Activated T-helper 1 cell treated with Interleukin-2 at 50 U/mL for 16 hours (primary cell): ENCODE measurements at places on chromosomes 2 and 18.

GRCh38 chr2:97743913-97744312 is 30.5 kb downstream of the ZAP70 start:
- DNase-seq, result no peak

DNA sequence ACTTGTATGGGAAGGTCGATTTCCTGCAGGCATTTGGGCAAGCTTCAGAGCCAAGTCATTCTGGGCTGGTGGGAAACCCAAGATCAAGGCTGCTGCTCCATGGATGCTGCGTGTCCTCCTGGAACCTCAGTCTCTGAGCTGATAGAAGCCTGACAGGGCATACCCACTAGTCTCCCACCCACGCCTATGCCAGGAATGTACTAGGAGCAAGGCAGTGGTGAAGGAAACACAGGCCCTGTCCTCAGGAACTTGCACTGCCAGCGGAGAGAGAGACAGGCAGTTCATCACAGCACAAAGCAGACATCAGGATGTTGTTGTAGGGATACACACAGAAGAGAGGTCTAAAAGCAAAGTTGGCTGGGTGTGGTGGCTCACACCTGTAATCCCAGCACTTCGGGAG is 84.2 kb downstream of the PLB1 start:
- DNase-seq, result no peak

DNA sequence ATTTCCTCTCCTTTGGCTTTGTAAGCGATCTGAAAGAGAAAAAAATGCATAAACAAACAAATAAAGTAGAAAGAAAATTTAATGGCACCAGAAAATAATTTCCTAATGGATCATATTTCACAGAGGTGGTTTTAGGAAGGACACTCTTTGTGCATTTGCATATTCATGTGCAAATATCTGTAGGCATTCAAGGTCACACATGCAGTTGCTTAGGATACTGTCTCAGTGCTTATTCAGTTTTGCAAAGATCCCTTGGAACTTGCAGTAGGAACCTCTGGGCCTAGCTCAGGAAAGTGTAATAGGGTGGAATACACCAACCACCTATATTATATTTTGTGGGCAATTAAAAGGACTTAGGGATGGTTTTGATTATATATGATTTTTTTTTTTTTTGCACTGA is 54.3 kb downstream of the NEB start:
- DNase-seq, result no peak

DNA sequence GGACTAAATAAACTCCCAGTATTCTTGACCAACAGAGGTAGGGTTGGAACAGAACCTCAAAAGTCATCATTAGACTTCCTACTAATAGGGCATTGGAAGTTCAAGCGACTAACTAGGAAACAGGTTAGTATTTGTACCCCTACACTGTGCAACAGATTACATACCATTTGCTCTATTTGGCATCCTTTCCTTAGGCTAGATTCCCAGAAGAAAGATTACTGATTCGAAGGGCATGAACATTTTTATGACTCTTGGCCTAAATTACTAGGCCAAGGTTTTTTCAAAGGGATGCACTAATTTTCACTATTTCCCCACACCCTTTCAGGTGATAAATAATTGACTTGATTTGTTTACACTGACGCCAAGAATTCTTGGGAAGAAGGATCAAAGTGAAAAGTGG is 104.8 kb upstream of the CYP1B1 start:
- DNase-seq, result no peak

- DNase-seq, result no peak
Observed at GRCh38 chr18:69216321-69216720, 184.4 kb upstream of the DOK6 start.

- DNase-seq, result no peak
Observed at GRCh38 chr2:98028101-98028561, 32.4 kb upstream of the TMEM131 start.

GRCh38 chr2:20504174-20504573 is 57.3 kb downstream of the RHOB start:
- DNase-seq, result no peak

- no peak for DNase-seq
Observed at GRCh38 chr2:168790226-168790902, 12.1 kb upstream of the NOSTRIN start.

DNA sequence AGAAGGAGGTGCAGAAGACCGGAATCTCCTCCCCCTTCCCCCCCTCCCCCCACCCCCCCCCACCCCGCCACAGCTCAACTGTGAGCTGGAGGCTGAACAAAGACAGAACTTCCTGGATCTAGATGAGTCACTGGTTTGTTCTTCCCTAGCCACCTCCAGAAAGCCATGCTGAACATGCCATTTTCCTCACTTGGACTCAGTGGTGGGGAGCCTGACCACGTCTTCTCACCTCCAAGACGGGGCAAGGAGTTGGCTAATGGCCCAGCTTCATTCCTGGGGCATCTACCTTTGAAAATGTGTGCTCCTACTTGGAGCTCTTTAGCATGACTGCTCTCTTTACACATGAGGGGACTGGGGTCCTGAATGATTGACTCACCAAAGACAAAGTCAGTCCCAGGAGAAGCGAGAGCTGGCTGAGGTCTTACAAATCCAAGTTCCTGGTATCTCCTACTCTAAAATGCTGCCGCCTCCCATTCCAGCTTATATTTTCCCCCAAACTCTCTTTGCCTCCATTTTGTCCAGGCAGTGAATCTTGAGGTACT is 22.6 kb upstream of the FZD5 start:
- DNase-seq, result no peak

DNA sequence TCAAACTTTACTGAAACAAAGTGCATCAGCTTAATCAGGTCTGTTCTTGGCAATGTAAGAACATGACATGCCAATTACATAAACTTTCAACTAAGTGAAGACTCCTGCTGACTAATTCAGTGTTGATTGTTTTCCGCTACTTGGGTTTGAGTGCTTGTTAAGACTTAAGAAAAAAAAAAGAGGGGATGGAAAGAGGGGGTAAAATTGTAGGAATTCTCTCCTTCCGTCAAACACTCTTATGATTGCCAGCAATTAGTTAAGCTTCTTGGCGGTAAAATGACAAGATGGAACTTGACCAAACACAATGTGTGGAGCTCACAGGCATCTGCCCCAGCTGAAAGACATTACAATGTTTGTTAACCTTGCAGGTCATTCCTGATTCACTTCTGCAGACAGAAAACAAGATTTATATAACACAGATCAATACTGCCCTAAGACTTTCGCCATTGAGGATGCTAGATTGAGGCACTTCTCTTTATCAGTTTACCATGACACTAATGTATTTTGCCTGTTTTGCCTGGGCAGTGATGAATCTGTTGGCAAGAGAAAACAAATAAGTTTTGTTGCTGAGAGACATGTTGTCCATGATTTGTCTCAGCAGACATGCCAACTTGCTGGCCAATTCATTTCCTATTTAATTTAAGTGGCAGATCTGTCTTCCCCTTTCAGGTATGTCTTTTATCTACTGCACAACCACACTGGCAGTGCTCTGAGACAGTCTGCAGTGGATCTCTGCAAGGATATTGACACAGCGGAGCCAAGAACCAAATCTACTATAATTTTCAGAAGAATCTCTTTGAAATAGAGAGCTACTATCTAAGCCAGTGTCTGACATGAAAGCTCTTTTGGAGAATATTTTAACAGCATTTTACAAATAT is 410.0 kb upstream of the KCNH7 start:
- DNase-seq, result no peak

- no peak for DNase-seq
Observed at GRCh38 chr2:233252227-233252626, 754 bp downstream of the ATG16L1 start.

DNA sequence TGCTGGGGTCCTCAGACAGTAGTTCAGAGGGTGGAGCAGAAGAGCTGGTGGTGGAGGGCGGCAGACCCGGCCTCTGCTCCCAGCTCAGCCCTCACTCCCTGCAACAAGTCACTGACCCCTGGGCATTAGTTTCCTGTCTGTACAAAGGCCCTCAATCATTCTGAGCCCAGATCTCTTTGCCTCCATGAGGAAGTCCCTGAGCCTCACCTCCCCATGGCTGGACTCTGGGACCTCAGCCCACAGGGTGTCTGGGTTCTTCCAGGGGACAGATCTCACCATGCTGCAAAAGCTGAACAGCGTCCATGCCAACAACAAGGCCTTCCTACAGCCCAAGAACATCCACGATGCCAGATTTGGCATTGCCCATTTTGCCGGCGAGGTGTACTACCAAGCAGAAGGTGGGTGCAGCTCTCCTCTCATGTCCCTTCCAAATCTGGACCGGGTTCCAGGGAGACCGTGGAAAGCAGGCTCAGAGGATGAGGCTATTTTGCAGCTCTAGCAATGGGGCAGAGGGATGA is 49.1 kb downstream of the MYO7B start:
- no peak for DNase-seq

GRCh38 chr2:51511002-51511401 is 479.1 kb upstream of the NRXN1 start:
- no peak for DNase-seq

DNA sequence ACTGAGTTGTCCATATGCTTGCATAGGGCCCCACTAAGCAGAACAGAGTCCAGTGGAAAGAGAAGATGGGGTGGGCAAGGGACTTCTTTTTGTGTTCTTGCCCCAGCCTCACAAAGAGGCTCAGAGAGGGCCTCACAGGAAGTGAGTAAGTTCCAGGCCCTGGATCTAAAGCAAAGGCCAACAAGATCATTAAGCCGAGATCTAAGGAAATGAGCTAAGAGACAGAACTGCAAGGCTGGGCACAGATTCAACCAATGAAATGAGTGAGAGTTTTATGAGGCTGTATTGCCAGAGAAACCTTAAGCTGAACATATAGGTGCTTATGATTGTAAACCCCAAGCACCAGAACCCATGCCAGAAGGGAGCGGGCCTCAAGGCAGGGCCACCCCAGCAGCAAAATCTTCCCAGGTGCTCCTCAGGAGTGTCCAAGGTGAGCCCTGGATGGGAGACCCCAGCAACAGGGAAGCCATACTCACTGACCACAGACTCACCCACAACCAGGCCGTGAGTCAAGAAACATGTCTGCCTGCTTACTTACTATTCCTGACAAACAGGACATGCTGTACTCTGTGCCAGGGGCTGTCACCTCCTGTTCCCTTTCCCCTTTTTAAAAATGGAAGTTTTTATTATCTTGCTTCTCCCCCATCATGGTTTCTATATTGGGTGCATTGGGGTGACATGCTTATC is 40.2 kb downstream of the SLC14A1 start:
- no peak for DNase-seq

DNA sequence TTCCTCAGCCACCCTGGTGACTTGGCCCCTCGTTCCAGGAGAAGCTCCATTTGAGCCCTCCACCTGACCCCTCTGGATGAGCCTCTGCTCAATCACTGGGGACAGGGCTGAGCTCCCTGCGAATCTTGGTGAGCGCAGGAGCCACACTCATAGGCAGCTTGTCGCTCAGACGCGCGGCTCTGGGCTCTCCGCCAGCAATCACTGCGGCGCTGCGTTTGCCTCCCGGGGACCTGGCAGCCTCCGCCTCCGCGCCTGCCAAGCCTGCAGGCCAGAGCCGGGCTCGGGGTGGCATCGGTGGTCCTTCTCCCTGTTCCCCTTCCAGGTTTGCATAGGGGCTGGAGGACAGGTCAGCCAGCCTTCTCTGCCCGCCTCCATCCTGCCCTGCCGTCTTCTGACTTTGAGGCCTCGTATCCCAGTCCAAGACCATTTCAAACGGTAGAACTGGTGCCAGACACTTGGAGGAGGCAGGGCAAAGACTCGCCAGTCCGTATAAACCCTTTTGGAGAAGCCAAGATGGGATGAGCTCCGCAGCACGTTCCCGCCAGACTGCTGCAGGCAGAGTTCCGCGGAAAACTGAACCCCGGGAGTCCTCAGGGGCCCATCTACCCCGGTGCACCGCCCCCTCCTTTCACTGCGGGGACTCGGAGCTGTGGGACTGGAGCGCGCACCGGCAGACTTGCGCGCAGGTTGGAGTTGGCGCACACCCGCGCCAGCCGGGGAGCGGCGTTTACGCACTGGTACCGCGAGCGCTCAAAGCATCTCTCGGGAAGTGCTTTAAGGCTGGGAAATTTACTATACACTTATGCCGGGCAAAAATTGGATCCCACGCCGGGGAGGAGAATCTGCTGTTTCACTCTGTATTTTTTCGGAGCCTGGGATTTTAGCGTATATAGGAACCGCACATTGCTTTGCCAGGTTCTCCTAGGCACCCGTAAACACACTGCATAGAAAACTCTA is 1.1 kb upstream of the TACR1 start:
- DNase-seq, result no peak

DNA sequence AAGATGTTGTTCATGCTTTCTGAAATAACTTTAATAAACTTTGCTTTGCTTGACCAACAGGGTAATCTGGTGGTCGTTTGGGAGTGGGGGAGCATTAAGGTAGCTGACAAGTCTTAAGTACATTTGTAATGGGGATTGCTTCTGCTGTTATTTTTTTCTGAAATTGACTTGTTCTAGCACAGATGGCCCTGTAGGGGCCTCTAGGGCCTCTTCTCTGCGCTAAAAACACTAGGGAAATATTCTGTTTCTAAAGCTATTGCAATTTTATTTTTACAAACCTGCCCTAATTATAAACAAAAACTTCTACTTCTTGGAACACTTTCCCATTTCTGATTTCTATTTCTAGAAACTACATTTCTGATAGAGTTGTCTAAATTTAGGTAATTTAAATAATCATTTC is 191.3 kb upstream of the KCNJ3 start:
- no peak for DNase-seq
